Epithelial cell of esophagus (primary cell): ENCODE measurements at places on chromosomes 3 and 15.

- peak; percentile 53 for DNase-seq
These were observed 517 bp downstream of the FBN1 start for GRCh38 chr15:48644827-48645557.

DNA sequence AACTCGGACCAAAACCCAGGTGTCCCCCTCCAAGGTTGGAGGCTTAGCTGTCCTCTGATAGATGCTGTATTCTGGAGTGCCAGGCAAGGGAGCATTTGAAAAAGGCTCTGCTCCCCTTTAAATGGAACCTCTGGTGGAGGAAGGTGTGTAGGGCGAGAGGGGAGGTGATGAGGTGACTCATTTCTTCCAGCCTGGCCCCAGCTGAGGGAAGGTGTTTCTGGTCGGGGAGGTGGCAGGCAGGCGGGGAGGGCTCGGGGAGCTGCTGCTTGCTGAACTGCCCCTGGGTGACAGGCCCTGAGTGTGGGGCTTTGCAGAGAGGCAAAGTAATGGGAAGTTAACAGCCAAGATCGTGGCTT is 18.8 kb downstream of the PSTPIP1 start:
- DNase-seq = peak; percentile 48

DNA sequence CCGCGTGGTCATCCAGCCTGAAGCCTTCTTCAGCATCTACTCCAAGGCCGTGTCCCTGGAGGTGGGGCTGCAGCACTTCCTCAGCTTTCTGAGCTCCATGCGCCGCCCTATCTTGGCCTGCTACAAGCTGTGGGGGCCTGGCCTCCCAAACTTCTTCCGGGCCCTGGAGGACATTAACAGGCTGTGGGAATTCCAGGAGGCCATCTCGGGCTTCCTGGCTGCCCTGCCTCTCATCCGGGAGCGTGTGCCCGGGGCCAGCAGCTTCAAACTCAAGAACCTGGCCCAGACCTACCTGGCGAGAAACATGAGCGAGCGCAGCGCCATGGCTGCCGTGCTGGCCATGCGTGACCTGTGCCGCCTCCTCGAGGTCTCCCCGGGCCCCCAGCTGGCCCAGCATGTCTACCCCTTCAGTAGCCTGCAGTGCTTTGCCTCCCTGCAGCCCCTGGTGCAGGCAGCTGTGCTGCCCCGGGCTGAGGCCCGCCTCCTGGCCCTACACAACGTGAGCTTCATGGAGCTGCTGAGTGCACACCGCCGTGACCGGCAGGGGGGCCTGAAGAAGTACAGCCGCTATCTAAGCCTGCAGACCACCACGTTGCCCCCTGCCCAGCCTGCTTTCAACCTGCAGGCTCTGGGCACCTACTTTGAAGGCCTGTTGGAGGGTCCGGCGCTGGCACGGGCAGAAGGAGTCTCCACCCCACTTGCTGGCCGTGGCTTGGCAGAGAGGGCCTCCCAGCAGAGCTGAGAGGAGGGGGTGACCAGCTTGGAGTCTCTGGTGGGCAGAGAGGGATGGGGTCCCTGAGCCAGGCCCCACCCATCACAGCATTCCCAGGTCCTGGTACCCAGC is 37.9 kb downstream of the GOLGA6A start:
- no peak for DNase-seq

DNA sequence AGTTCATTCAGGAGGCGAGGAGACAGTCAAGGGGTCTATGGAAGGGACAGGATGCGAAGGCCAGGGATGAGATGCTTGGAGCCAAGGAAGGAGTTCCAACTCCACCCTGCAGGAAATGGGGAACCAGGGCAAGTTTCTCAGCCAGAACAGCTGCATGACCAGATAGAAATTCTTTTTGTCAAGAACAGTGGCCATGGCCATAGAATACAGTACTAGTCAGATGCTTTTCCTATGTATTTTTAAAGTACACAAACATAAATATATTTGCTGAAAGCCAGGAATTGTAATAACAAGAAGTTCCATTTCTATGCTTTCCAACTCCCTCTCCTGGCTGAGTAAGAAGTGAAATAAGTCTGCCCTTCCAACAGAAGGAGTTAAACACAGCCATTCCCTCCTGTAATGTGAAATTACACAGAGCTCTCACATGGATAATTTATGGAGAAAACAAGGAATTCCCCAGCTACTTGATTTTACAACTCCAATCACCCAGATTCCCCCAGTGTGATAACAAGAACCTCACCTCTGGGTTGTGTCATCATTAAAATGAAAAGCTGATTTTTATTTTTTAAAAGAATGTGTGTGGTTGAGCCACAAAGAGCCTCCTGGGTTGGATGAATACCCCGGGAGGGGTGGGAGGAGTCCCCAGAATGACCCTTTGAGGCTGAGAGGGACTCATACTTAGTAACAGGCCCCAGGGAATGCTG is 124.6 kb upstream of the ARHGEF3 start:
- peak; percentile 57 for DNase-seq

DNA sequence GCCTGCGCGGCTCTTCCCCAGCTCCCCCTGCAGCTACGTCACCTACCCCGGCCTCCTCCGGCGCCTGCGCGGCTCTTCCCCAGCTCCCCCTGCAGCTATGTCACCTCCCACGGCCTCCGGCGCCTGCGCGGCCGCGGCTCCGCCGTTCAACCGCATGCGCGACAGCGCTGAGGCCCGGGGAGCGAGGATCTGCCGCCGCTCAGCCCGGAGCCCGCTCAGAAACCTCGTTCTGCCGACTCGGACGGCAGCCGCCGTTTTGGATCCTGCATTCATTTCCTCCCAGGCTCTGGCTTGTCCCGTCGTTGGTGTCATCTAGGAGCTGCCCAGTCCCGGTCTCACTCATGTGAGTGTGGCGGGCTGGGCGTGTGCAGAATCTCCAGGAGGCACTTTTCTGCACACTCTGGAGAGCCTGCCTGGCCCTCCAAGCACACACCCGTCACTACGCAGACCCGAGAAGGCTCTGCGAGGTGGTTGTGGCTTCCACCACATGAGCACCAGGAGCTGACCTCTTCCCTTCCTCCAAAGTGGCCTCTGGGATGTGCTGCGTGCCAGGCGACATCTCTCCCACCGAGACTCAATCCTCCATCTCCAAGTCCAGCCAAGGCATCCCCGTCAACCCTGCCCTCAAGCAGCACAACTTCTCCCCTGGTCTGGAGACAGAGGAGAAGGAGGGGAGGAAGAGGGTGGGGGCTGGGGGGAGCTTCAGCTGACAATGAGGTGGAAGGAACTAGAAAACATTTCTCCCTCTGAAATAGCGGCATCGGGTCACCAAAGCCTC is 165.3 kb downstream of the CHSY1 start:
- no peak for DNase-seq

- DNase-seq = peak; percentile 40
These were observed 2.2 kb upstream of the HES1 start for GRCh38 chr3:194133661-194134230.

GRCh38 chr3:11523572-11524101 is 120.1 kb downstream of the VGLL4 start:
- no peak for DNase-seq

GRCh38 chr15:59150185-59150584 is 45.2 kb downstream of the CCNB2 start:
- DNase-seq = no peak

DNA sequence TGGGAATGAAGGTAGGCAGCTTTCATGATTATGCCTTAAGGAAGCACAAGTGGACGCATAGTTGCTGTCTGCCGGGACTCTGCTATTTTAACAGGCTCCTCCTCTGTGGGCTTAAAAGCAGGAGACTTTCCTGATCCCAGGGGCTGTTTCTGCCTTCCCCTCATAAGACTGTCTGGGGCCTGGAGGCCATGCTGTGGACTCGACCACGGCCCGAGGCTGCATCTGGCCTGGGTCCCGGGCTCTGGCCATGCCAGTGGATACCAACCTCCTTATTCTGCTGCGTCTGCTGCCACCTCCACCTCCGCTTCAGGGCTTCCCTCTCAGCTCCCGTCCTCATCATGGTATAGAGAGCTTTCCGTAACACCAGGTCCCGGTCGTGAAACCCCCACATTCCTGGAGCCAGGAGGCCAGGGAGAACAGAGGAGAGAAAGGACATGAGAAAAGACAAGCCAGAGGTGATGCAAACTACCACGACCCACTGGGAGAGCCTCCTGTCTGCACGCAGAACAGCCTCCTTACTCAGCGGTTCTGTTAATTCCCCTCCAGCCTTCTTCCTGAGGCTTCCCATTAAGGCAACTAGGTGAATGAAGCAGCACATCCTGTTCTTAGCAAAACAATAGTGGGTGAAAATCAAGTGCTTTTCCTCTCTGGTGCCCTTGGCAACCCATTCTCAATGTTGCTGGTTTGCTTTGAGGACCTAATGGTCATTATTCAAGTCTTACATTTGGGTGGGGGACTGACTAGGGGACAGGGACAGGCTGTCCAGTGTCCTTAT is 200.5 kb downstream of the KLF13 start:
- no peak for DNase-seq

- DNase-seq = no peak
These were observed 74.9 kb upstream of the XCR1 start for GRCh38 chr3:46102059-46102779.

DNA sequence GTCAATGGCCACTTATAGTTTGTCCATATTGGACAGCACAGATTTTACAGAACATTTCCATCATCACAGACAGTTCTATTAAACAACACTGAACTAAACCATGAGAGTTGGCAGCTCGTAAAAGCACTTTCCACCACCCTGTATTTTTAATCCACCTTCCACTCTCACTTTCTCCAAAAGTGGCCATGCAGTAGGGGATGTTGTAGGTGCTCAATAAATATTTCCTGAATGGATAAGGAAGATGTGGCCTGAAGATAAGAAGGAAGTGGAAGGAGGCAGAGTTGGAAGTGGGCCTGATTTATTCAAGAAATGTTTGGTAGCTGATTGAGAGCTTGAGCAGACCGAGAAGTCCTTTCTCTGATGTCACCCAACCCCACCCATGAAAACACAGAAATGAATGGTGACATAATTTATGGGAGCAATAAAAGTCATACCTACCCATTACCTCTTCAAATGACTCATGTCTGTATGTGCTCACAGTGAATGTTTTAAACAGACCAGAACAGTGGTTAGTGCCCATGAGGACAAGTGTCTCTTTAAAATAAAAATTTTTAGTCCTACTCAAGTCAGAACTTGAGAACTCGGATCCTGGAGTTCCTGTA is 39.6 kb upstream of the CTNNB1 start:
- DNase-seq = peak; percentile 73

DNA sequence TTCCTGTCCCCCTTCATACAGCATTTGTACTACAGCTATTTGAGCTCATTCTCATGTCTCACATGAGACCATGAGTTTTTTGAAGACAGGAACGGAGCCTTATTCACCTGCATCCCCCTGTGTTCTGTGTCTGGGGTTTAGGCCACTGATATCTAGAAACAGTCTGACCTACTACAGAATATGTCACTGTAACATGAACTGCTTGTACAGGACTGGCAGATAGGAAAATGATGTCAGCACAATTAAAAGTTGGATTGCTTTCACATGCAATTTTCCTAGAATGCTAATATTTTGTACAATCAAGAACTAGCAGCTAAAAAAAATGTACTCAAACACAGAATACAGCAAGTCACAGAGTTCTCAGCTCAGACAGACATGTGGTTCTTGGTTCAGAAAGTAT is 90.8 kb upstream of the FGF12 start:
- no peak for DNase-seq

DNA sequence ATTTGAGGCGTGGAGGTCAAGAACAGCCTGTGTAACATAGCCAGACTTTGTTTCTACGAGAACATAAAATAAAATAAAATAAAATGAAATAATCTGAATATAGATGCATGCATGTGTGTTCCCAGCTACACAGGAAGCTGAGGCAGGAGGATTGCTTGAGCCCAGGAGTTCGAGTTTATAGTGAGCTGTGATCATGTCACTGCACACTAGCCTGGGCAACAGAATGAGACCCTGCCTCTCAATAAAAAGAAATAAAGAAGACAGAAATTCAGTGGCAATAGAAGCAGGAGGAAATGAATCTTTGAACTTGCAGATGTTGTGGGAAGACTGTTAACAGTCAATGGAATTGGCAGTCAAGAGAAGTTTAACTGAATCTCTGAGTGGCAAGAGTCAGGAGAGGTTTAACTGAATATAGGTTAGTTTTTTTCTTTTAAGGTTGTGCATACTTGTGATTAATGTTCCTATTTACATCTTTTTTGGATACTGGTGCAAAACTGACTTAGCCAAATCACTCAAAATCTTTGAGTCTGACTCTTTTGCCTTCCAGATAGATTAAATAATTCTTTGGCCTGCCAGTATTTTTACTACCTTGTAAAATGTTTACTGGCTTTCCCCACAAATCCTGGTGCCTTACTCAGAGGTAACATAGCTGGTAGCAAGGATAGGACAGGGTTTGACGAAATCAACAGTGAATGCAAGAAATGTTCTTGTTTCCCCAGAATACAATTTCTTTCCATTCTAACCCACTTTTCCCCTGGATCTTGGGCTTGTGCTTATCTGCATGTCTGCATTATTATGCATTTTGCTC is 361.4 kb downstream of the PDCD6IP start:
- DNase-seq = no peak

- no peak for DNase-seq
These were observed 246.6 kb upstream of the LRRC3B start for GRCh38 chr3:26375843-26376530.

DNA sequence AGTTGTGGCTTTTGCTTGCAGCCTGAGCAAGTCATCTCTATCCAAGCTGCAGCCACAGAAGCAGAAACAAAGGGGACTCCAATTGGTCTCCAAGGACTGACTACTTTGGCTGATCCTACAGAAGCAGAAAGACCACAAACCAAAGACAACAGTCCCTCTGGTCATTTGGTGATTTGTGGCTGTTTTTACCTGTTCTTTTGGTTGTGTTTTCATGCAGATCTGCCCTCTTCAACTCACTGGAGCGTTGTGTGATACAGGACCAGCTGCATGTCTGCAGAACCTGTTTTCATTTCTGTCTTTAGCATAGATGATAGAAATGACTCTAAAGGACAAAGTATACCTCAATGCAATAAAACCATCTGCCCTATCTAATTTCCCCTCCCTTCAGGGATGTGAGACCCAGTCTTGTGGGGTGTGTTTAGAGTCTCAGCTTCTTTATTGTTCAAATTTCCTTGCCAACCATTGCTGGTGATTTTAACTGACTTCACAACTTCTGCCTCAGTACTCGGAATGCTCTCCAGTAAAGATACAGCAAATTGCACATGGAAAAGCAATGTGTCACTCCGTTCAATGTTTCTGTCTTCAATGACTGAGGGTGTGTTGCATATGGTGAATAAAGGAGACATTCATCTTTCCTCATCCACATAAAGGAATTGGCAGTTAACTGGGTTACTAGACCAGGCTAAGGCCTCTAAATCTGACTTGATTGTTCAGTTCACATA is 48.9 kb upstream of the SLC7A14 start:
- no peak for DNase-seq
